Right kidney (tissue), 9 donors: ENCODE measurements at places on chromosomes 4 and X.

DNA sequence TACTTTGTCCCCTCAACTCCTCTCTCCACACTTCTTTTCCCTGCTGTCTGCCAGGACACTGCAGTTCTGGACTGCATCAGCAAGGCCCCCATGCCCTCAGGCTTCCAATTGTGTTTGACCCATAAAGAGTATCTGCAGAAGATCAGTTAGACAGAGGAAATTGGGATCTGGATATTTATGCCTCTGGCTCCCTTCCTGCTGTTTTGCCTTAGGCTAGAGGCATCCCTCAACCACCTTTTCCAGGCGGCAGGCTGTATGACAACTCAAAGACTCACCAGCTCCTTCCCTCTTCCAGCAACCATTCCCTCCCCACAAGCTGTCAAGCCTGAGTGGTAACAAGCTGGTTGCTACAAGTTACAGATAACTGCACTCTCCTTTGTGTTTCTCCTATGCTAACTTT, 66.4 kb upstream of the NDP start:
- DNase-seq, result no peak

DNA sequence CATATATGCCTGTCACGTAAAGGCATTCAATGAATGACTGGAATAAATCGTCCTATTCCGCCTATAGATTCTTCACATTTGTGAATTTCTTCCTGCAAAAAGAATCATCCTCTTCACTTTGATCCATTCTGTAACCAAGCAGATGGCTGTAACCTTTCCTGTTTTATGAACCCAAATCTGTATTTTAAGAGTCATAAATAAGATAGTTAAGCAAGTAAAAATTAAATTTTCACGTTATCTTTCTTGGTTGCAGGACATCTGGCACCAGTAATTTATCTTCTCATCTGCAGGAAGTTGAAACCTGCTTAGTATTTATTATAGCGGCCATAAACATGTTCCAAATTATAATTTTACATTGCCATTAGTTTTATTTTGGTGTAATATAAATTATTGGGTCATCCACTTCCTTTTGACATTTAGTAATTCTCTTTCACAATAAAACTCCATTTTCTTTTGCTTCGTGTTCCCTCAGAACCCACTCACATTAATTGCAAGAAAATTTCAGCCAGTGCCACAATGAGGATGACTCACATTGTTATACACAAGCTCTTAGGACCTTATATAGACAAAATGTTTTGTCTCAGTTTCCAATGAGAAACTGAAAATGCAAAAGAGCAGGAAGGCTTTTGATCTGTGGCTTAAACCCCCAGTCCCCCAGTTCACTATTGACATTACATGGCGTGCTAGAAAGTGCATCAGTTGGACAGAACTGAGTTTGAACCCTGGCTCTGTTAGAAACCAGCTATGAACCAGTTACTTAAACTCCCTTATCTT, 51.1 kb downstream of the TMEM156 start:
- DNase-seq, result no peak

DNA sequence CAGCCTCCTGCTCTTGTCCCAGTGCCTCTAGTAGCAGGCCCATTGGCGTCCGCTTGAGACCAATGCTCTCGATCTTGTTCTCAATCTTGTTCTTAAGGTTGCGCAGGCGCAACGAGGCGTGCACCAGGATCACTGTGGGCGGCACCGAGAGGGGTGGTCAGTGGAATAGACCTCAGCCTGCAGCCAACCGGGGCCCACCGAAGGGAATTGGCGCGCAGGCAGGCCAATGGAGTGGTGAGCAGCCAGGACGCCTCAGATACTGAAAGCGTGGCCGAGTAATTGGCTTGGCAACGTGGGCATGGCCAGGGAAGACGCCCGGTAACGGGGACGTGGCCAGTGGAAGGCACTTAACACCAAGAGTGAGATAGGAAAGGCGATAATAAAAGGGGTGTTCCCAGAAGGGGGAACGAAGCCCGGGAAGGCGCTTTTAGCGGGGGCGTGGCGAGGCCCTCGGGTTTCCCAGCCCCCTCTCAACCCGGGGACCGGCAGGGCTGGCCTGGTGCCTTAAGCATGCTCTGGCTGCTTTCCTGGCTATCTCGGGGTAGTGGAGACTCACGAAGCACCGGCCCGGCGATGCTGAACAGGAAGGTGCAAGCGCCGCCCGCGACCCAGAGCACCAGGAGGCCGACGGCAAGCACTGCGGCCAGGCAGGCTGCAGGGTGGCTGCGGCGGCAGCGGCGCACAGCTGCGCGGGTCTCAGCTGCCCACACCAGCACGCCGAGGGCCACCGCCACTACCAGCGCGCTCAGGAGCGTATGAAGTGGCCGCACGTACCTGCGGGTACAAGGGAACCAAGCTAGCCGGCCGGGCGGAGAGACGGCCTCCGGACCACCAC, 1.7 kb downstream of the PRAF2 start:
- peak; percentile 72 for DNase-seq

GRCh38 chrX:15812192-15812938, 22.1 kb downstream of the ZRSR2 start:
- DNase-seq, result no peak

DNA sequence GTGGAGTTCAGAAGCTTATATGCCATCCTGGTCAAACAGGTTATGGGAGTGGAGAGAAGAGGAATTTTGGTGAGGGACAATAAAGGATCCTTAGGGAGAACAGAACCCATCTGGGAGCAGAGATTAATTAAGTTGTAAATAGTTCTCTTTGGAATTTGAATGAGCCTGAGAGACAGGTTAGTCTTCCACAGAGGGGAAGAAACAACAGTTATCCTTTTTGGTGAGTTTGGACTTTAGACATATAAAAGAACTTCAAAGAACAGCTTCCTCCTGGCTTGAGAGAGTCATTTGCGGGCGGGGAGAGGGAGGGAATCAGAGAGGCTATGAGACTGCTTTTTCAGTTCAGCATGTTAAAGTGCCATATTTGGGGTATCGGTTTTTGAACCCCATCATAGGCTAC, 793.3 kb upstream of the MAGEB2 start:
- no peak for DNase-seq

GRCh38 chrX:31099536-31100090, 27.8 kb upstream of the FTHL17 start:
- DNase-seq, result no peak

GRCh38 chrX:70433848-70434351, 10.7 kb upstream of the DLG3 start:
- no peak for DNase-seq

DNA sequence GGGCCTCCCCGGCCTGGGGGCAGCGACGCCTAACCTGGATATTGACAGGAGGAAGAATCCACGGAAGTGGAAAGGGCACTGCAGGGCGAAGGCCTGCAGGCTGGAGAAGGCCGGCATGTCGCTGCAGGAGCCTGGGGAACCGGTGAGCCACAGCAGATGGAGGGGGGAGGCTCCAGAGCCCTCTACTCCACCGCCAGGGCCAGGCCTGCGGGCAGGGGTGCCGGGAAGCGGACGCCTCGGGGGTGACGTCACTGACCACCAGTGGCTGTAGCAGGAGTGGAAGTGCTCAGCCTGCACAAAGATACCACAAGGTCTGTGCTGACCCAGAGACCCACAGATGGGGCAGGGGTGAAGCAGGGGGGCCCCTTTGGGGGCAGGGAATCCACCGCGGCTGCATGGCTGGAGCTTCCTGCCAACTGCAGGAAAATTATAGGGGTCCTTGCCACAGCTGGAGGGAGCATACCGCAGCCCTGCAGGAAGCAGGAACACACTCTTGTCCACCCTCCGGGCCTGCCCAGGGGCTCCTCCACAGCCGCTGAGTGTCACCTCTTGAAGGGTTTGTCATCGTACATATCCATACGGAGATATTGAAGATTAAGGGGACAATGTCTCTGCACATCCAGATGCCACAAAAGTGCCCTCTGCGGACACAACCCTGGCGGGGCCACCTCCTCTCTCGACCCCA, 7.6 kb upstream of the HTRA3 start:
- DNase-seq, result no peak

GRCh38 chr4:183483997-183484396, 20.9 kb upstream of the ING2 start:
- no peak for DNase-seq

DNA sequence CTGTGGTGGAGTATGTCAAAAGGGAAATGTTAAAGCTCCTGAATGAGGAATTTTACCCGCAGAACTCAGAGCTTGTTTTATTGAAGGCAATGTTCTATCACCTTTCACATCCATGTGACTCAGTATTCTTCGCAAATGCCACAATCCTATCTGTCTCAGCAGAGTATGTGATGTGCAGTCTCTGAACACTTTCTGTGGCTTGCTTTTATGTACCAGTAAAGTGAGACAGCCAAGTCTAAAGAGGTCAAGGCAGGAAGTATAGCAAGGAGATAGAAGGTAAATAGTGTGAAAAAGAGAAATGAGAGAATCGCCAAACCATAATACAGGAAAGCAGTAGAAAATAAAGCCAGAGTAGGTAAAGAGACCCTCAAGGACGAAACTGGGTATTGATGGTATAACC, 515.8 kb downstream of the RAB28 start:
- no peak for DNase-seq

DNA sequence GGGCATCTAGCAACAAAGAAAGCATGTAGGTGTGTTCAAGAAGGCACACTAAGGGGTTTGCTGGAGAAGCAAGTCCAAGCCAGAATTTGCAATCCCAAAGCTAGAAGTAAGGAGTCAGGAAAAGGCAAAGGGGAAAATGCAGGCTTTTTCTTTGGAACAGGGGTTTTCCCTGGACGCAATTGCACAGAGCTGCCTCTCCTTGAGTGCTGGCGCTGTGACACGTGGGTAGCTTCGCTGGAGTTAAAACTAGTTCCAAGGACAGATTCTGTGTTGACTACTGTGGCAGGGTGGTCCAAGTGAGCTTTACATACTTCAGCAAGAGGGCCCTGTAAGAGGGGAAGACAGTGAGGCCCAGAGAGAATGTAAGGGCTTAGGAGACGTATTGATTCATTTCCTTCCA, 277.1 kb downstream of the ADGRA3 start:
- no peak for DNase-seq

DNA sequence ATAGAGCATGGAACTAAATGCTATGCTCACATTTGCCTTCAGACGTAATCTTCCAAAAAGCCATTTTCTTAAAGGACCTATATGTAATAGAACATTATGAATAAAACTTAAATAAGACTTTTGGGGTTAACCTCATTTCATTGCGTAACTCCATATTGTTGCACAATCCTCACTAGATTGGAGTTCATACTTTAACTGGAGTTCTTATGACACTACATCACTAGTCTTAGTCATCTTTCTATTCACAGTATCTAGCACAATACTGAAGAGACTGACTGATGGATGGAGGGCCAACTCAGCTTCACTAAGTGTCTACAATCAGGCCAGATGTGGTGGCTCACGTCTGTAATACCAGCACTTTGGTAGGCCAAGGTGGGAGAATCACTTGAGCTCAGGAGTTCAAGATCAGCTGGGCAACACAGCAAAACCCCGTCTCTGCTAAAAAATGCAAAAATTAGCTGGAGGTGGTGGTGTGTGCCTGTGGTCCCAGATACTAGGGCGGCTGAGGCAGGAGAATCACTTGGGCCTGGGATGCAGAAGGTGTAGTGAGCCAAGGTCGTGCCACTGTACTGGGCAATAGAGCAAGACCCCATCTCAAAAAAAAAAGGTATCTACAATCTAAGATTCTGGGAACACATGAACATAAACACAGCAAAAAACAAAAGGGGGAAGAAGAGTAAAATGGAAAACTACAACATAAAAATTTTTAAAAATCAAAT, 80.8 kb upstream of the MAB21L2 start:
- no peak for DNase-seq

GRCh38 chr4:130419211-130419975, 1323.4 kb downstream of the C4orf33 start:
- no peak for DNase-seq

DNA sequence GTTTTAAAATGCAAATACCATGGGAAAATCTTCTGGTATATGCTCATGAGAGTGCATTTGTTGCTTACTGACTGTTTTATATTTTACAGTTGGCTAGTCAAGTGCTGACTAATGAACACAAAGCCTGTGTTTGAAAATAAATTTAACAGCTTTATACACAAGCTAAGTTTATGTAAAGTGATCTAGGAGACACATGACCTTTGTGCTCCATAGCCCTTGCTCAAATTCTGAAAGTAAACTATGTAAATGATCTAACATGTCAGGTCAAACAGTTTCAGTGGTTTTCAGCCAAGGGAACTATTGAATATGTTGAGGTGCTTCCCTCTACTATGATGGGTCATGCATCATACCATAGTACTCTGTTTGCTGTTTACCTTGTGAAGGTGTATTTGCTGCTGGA, 36.7 kb downstream of the DIAPH2 start:
- DNase-seq, result peak; percentile 0

DNA sequence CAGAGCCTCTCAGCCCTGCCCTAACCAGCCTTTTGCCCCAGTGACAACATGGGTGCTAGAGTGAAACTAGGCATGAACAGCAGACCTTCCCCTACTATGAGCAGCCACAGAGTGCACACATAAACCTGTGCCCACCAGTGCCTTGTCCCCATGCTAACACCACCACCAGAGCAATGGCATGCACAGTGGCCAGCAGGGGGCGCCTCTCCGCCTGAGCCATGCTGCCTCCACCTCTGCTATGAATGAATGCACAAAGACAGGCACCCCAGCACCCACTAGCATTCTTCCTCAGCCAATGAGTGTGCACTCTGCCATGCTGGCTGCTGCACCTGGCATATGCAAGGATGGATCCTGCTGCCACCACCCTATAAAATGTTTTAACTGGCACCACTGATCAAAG, 286.9 kb upstream of the FGF16 start:
- no peak for DNase-seq

GRCh38 chr4:149140841-149141240, 674.8 kb downstream of the IQCM start:
- no peak for DNase-seq

DNA sequence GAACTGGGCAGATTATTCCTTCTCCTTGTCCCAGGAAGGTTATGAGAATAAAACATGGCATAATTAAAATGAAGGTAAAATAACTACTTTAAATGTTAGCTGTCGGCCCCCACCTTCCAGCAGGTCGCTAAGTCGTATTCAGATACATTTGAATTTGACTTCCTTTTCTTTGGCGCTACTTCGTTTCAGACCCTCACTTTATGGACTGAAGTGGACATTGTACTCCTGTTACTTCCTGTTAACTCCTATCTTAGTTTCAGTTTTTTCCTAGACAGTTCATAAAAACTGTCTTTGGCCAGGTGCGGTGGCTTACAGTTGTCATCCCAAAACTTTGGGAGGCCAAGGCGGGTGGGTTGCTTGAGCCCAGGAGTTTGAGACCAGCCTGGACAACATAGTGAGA, 5.7 kb downstream of the SYAP1 start:
- no peak for DNase-seq

- no peak for DNase-seq
These were observed 102.1 kb downstream of the ANOS1 start for GRCh38 chrX:8629871-8630270.

GRCh38 chrX:107374132-107374531, 75.3 kb upstream of the FRMPD3 start:
- no peak for DNase-seq

DNA sequence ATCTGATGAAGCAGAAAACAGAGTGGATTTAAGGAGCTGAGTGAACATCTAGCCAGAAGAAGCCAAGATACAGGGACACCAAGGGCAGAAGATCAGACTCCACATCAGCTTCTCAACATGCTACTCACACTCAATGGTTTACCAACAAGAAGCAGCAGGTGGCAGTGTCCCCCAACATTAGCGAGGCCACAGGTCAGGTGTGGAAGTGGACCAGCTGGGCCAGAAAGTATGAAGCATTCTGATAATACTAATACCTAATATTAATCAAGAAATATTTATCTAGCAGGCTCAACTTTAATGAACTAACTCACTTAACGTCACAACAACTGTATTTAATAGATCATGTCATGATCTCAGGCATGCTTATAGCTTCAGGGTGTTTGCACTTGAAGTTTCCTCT, 73.4 kb upstream of the TTC29 start:
- DNase-seq, result no peak
